Left cardiac atrium (tissue), 4 donors: ENCODE measurements at places on chromosomes 5 and 9.

- DNase-seq: no peak
These were observed 38.5 kb upstream of the GZMA start for GRCh38 chr5:55063899-55064298.

DNA sequence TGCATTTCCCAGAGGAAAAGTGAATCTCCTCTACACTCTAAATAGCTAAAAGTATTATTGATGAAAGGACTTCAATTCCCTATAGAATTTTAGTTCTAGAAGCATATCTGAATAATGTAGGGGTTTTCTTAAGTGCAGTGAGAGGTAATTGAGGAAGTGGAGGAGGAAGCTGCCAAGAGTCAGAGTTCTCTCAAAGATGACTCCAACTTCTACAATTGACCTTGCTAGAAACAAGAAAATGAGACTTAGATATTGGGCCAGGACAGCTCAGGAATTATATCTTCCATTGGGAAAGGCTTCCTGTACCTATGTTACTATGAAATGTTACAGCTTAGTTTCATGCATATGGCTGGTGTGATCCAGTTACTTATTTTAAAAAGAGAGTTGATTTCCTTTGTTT lies 10.4 kb upstream of the F2R start:
- no peak for DNase-seq

DNA sequence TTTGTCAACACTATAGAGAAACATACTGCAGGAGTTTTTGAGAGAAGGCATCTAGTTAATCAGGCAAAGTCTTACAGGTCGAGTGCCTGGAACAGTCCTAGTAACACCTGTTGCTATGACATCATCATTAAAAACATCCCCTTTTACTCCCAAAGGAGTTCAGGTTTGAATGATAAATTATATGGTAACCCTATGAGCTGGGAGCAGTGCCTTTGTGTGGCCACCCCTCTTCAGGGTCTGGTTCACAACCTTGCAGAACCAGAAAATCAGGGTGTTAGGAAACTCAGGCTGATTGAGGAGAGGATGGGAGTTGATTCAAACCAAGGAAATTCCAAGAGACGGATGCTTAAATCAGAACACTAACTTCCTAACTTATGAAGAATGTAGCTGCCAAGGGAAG lies 179.1 kb upstream of the RASEF start:
- no peak for DNase-seq

- DNase-seq: no peak
These were observed 37.4 kb downstream of the PTTG1 start for GRCh38 chr5:160458806-160459800.

GRCh38 chr5:143040622-143041021 lies 270.4 kb downstream of the ARHGAP26 start:
- no peak for DNase-seq

GRCh38 chr9:113644321-113644720 lies 180.8 kb downstream of the RGS3 start:
- DNase-seq: no peak

DNA sequence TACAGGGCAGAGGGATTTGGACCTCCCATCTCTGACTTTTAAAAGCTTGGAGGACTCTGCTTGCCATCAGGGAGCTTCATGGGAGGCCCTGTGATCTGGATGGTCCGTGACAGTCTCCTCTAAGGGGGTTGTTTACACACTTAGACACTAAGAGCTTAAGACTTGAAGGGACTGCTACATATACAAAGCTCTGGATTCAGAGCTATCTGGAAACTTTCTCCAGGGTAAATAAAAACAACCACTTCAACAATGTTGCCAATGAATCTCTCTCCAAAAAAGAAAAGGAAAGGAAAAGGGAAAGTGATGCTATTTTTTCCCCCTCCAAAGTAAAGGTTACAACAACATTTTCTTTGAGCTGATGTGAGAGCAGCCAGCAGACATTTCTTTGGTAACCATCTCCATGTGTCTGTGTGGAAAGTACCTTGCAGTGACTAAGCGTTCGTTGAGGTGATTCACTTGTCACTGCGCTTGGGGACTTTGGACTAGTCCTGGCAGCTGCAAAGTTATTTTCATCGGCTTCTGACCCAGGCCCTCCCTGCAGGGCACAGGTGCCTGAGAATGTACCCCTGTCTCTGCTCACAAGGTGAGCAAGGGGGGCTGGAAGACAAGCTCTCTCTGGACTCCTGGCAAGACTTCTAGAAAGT lies 262.1 kb upstream of the KLF4 start:
- DNase-seq: no peak

- no peak for DNase-seq
These were observed 255.0 kb downstream of the NDUFS4 start for GRCh38 chr5:53815471-53815870.

DNA sequence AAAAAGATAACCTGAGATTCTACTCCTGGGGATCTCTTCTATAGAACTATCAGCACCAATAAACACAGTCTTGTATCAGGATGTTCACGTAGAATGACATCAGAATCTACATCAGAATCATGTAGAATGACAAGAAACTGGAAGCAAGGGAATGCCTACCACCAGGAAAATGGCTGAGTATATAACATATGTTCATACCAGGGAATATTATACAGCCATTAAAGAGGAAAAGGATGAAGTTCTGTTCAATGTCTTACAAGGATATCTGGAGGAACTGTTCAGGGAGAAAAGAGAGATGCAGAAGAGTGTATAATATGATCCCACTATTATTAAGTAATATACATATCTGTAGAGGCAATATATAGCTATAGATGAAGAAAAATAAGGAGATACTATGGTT lies 4.8 kb downstream of the ZBED3 start:
- DNase-seq: no peak

DNA sequence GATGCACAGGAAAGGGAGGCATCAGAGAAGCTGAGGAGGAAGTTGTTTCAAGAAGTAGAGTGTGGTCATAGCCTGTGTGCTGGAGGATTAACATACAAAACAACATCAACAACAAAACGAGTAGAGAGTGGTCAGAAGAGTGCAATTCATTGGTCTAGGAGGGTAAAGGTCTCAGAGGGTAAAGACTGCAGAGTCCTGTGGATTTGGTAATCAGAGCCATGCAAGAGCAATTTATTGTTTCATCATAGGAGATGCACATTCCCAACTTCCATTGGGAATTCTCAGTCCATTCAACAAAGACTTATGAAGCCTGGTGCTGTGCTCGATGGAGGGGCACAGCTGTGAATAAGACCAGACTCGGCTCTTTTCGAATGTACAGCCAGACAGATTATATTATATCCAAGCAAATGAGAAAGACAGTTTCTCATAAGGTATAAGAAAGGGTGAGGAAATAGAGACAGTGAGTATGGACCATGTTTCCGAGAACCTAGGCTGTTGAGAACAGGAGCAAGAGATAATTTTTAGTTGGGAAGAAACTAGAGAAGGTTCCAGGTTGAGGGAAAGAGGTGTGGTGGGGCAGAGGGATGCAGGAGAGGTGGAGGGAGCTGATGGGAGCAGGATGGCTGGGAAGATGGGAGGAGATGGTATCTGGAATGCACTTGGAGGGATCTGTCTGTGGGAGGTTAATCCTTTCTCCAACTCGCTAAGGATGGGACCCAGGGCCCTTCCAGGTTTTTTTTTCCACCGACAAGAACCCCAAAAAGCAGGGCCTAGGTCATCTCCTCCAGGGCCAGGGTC lies 7.9 kb upstream of the MYORG start:
- DNase-seq: no peak

GRCh38 chr9:69919461-69920061 lies 98.9 kb downstream of the CFAP95 start:
- no peak for DNase-seq

- DNase-seq: no peak
These were observed 26.7 kb downstream of the NDUFS6 start for GRCh38 chr5:1827886-1828397.

- DNase-seq: no peak
These were observed 273.7 kb upstream of the DMRT1 start for GRCh38 chr9:567747-568305.

GRCh38 chr9:77848897-77849296 lies 182.7 kb downstream of the GNAQ start:
- DNase-seq: peak; percentile 69

DNA sequence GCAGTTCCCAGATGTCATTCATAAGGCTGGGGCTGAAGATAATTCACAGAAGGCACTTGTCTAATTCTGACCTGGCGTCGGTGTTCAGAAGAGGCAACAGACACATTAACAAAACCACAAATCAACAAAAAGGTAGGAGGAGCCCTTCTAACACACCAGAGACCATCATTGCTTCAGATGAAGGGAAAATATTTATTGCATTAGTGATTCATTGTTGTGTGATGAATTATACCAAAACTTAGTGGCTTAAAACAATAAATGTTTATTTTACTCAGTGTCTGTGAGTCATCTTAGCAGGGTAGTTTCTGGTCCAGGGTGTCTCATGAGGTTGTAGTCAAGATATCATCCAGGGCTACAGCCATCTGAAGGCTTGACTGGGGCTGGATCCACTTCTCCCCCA lies 91.3 kb upstream of the KIF2A start:
- DNase-seq: no peak

DNA sequence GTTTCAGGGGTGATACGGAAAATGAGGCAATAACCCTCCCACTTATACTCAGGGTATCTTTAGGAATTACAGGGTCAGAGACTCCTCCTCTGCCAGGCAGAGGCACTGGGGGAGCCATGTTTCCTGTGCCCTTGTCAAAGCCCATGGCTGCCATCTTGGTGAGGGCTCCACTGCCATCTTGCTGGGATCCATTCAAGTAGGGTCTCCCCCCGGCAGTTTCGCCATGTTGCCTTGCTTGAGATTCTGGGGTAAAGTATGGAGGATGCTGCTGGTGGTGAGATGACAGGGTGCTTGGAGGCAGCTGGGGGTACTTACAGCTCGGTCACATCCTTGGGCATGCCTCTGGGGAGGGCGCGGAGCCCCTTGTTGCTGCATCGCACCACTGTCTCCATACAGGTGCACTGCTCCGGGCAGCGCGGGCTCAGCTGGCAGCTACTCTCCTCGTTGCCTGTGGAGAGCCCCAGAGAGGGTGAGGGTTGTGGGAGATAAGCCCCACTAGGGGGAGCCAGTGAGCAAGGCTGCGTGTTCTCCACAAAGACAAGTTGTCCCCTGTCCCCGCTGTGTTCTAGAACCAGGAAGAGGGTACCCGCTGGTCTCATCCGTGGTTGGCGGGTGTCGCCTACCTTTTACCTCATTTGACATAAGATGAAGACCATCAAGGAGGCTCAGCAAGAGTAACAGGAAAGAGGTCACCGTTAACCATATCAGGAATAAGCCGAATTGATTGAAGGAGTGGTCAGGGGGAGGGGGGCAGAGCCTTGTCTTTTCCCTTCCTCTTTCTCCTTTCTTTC lies 169.0 kb upstream of the PANK3 start:
- DNase-seq: peak; percentile 45

DNA sequence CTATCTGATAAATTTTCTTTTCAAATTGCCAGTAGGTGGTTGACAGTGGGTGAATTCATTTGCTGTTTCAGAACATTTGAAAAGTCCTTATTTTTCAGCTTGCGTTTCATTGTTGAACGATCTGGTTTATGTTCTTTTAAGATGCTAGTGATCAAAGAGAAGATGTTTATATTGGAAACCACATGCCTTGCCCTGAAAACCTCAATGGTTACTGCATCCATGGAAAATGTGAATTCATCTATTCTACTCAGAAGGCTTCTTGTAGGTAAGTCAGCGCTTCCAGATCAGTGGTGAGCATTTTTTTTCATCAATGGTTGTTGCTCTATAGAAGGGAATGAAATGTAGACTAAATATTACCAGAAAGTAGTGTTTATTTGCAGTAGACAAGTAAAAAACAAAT lies 16.6 kb upstream of the CAVIN4 start:
- DNase-seq: no peak

DNA sequence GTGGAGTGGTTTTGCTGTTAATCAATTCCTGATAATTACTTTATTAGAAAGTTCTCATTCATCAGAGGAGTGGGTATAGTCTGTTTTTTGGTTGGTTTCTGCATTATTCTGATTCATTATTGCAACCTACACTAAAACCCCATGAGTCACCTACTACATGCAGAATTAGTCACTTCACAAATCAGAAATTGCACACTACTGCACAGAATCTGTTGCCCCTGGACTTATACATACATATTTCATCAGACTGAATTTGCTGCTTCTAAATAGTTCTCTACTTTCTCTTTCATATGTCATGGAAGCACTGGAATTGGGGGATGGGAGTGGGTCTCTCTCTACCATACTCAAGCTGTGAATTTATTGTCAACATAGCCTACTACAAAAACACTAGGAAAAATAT lies 585.1 kb downstream of the DNAH5 start:
- DNase-seq: no peak

- peak; percentile 48 for DNase-seq
These were observed at the start of gene RGS7BP for GRCh38 chr5:64505769-64506566. Gene RGS7BP, plus strand, starts transcription at chr5:64506015. Its CDS starts 610 bp downstream, at chr5:64506625.

DNA sequence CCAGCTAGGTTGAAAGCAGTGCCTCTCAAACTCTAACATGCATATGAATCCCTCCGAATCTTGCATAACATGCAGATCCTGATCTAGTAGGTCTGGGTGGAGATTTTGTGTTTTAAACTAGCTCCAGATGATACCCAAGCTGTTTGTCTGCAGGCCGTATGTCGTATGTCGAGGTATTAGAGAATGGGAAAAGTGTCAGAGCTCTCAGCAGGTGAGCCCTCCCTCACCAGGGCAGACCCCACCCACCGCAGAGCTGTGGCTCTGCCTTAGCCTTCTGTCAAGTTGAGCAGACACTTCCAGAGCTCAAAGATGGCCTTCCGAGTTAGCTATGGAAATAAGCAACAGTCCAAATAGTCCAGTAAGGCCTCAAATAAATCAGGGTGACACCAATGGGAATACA lies 83.2 kb upstream of the MAP3K1 start:
- no peak for DNase-seq

DNA sequence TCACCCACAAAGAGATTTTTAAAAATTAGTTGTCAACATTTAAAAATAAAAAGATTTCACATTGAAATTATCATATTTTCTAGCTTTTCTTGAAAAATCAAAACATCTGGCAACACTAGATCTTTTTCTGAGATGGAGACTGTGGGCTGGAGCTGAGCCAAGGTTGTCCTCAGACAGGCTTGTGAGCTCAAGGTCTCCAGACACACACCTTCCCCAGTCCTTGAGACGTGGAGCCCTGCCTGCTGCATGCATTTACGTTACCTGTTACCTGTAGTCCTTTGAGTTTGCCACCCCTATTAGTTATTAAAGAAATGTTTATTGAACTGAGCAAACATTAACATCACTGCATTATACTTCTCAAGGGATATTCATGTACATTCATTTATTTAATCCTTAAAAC lies 87.5 kb upstream of the TLE1 start:
- DNase-seq: no peak

GRCh38 chr5:73480500-73480899 lies 17.7 kb upstream of the BTF3 start:
- DNase-seq: no peak

- DNase-seq: no peak
These were observed 34.2 kb upstream of the TESK1 start for GRCh38 chr9:35570709-35571504.

GRCh38 chr9:86511614-86512360 lies 157.6 kb upstream of the TUT7 start:
- DNase-seq: no peak

DNA sequence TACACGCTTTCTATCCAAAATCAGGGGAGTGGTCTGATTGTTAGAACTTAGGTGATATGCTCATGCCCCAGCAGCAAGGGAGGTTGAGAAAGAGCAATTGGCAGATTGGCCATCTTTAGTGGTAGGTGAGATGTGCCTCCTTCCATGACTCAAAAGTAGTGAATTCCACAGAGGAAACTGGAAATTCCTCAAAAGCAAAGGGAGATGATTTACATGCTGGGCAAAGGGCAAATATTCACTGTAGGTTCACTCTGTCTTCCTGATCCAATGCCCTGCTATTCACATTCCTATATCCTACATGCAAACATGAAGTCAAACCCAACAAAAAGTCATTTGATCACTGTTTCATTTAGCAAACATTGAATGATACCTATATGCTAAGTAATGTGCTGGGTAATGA lies 130.1 kb upstream of the ZNF608 start:
- DNase-seq: no peak

- DNase-seq: no peak
These were observed 200.0 kb upstream of the TAS2R1 start for GRCh38 chr5:9830184-9830583.
